ENCODE measurements at places on chromosomes 6 and 20.

DNA sequence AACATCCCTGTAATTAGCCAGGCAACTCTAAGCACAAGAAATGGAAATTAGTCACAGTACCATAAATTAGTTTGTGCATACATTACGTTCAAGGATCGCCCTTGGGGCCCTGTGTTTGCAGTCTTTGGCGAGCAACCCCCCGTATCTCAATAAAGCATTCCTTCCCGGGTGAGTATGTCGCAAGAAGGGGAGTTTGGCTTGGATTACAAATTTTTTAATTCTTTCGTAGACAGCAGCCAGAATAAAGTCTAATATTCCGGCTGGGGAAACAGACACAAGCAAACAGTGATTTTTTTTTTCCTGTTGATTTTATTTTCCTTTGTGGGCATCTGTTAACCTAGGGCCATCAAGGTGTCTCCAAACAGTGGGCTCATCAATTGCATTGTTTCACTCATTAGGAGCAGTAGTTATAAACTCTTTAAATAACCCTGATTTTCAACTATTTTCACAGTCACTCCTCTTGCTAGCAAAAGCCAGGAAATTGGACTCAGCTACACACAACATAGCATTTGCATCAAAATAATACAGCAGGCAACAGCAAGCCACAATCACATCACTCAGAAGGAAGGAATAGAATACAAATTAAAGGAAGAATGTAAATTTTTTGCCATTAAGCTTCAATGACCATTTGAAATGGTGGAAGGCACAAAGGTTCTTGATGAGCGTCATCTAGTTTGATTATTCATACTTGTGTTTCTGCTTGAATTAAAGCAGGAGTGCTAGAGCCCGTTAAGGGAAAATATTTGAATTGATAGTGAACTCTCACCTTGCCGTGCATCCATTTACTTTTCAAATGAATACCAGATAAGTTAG is 85.3 kb downstream of the LINC00237 start:
- DNase-seq, result no peak

- no peak for DNase-seq
Observed at GRCh38 chr6:50825375-50826036, 6.8 kb downstream of the TFAP2B start.

DNA sequence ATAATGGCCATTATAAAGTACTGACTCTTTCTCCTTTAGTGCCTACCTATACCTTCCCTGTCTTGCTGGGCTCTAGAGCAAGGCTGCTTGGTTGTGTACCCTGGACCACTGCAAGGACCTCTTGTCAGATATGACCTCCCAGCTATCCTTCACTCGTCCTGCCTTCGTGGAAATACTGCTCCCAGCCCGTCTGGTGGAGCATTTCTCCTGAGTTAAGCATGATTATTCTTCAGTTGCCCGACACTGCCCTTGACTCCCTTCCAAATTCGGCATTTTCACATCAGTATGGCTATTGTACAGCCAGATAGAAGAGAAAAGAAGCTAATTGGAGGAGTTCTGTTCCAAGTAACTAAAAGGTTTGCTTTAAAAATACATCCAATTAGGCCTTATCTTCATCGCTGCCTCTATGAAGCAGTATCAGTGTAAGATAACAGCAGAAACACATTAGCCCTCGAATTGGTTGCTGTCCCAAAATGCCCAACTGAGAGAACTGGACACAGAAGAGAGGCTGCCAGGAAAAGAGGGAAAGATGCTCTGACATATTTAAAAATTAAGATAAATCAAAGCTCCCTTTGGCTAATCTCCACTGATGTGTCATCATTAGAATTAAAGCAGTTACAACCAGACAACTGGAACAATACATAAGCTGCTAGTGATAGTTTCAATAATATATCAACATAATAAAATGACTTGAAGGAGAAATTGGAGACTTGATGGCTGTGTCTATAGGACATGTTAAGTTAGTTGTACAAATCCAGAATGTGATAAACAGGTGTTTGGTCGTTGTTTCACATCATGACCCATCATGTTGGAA is 54.4 kb downstream of the OPRM1 start:
- DNase-seq, result no peak

DNA sequence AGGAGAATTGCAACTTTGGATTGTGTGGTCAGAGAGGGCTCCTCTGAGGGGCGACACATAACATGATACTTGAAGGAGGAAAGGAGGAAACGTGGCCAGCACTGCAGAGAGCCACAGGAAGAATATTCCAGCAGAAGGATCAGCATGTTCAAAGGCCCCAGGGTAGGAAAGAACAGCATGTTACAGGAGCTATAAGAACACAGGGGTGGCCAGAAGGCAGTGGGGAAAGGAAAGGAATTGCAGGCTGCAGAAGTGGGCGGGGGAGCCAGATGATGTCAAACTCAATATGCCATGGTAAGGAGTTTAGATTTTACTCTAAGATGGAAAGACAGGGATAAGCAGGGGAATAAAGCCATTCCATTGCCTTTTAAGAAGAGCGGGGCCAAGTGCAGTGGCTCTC is 30.7 kb downstream of the MGME1 start:
- no peak for DNase-seq

DNA sequence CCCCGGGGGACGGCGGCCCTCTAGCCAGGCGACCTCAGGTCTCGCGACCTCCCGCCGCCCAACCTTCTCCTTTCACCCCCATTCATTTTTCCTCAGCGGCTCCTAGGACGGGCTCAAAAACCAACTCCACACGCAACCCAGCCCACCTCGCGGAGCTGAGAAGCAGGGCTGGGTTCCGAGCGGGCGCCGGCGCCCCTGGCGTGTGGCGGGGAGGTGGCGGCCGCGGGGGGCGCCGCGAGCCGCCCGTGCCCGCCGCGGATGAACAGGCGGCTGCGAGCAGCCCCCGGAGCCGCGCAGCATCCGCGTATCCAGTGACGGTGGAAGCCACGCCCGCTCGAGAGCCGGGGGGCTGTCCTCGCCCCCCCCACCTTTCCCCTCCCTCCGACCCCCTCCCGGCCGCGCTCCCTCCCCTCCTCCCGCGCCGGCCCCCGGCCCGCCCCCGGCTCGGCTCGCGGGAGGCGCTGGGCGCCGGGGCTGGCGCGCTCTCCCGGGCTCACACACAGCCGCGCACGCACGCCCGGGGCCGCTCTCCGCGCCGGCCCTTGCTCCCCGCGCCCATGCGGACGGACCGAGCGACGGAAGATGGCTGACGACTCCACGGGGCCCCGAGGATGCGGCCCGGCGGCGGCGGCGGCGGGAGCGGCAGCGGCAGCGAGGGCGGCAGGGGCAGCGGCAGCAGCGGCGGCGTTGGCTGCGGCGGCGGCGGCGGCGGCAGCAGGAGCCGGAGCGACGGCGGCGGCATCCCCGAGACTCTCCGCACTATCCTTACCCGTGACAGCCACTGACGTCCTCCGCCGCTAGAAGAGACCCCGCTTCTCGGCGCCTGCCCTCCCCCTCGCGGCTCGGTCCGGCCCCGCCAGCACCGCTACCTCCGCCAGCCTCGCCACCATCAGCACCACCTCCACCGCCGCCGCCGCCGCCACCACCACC is at the start of gene SOBP:
SOBP (plus strand) TSS at position 482 of the 930 bp plus-strand sequence. CDS start 500 bp downstream, outside the sequence.
- peak; percentile 75 for DNase-seq

GRCh38 chr20:47551222-47551621 is 49.5 kb downstream of the NCOA3 start:
- no peak for DNase-seq

DNA sequence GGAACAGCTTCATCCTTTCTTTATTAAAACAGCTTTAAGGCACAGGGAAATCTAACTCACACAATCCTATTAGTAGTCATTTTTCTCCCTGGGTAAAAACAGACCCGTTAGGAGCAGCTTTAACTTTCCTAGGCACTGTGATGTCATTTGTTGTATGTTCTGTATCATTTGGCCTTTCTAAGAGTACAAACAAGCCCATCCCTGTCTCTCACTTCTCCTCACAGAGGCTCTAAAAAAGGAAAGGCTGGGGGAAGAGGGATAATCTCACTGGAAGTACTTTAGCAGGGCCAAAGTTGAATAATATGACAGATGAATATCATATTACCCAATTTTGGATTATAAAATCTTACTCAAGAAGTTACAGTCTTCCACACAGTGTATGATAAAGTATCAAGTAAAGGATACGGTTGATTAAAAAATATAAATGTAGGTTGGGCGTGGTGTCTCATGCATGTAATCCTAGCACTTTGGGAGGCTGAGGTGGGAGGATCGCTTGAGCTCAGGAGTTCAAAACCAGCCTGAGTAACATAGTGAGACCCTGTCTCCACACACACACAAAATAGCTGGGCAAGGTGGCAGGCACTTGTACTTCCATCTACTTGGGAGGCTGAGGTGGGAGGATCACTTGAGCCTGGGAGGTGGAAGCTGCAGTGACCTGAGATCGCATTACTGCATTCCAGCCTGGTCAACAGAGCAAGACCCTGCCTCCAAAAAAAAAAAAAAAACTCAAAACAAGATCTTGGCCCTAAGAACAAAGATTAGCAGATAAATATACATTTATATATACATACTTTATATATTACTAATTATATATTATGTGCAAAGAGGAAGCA is 7.9 kb downstream of the NUDT3 start:
- no peak for DNase-seq

DNA sequence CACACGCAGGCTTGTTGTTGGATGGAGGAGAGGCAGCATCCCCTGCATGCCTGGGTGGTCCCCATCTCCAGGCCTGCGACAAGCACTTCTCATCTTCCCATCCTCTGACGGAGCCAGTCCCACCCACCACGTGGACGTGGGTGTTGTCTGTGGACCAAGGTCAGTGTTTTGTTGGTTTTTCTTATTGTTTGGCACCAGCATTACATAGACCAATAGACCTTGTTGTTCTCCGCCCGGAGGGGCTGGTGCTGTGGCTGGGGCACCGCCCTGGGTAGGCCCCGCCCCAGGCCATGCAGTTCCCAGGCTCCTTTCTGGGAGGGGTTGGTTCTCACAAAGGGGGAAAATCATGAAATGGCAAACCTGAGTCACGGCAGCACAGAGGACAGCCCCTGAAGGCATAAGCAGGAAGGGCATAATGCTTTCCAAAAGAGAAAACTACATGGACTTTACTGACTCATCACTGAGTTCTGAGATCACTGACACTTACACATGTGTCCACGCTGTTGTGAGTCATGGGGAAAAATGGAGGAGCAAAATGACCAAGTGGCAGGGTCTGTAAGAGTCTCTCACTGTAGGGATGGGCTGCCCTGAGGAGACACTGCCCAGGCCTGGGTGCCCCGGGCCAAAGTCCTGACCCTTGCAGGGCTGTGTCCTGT is 90.8 kb downstream of the THBS2 start:
- no peak for DNase-seq

GRCh38 chr20:2042400-2042799 is 48.5 kb upstream of the PDYN start:
- DNase-seq, result no peak

- DNase-seq, result no peak
Observed at GRCh38 chr20:17835240-17835933, 133.2 kb downstream of the SNX5 start.

DNA sequence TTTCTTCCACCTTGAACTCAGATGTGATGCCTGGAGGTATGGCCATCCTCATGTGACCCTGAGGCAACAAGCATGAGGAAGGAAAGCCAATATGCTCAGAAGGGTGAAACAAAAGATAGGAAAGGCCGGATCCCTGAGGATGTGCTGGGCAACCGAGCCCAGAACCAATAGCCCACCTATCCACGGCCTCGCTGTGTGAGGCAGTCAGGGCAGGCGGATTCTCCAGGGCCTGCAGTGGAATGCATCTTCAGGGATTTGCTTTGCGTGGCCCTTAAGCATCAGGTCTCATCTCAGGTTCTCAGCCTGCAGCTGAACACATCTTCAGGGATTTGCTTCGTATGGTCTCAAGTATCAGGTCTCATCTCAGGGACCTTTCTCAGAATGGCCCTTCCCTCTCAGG is 139.8 kb downstream of the ANKRD60 start:
- DNase-seq, result no peak

GRCh38 chr20:31568773-31569162 is 36.3 kb upstream of the ID1 start:
- no peak for DNase-seq

Measured in HEK293T (cell line).